NCI-H69 (cell line): ENCODE measurements at places on chromosomes 12 and 14.

- peak; percentile 18 for DNase-seq
These were observed 263.9 kb upstream of the TMTC1 start for GRCh38 chr12:30047516-30048254.

DNA sequence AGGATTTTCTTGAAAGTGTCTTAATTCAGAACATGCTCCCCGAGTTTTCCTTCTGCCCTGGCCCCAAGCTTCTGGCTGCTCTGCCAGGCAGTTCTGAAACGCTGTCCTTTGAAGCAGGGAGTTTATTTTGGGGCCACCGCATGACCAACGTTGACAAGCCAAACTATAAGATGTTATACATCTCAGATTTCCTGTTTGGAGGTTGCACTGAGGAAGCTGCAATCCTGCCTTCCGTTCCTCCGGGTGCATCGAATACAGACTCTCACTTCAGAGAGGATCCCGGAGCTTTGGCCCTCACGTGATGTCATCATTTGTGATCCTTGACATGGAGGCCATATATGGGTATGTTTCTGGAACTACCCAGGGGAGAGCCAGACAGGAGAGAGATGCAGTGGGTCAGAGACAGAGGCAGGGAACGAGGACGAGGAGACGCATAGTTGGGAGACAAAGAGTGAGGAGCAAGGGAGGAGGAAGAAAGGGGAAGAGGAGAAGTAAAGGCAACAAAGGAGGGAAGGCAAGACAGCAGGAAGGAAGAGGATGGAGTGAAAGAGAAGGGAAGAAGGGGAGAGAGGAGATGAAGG, at the start of gene ASB2:
Gene ASB2 (minus strand): TSS at position 94 of the 581 bp plus-strand sequence. CDS start 12,031 bp downstream, outside the sequence.
- no peak for DNase-seq

GRCh38 chr12:120688527-120689071, 1.6 kb downstream of the MLEC start:
- peak; percentile 56 for DNase-seq

DNA sequence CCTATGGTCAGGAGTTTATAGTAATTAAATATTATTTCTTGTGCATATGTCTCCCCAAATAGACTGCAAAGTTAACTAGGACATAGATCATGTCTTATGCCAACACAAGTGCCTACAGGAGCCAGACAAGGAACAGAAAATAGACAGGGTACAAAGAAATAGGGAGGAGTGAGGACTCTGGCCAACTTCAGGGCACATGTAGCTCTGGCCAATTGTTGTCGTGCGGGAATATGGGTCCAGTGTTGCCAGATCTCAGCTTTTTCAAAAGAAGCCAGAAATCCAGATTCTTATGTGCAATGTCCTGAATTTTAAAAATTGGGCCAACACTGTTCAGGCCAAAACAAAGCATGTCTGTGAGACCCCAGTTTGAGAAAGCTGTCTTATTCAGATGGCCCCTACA, 68.7 kb downstream of the RFX4 start:
- no peak for DNase-seq

- no peak for DNase-seq
These were observed 85.4 kb downstream of the LGMN start for GRCh38 chr14:92663049-92663448.

- DNase-seq: no peak
These were observed 45.6 kb downstream of the EVL start for GRCh38 chr14:100110816-100111215.
